CD4-positive, alpha-beta T cell treated with Interferon gamma for 1 hour (primary cell): ENCODE measurements at places on chromosomes 7 and 10.
A peak's percentile ranks its signal among the peaks of the same experiment; 100 is the strongest.

DNA sequence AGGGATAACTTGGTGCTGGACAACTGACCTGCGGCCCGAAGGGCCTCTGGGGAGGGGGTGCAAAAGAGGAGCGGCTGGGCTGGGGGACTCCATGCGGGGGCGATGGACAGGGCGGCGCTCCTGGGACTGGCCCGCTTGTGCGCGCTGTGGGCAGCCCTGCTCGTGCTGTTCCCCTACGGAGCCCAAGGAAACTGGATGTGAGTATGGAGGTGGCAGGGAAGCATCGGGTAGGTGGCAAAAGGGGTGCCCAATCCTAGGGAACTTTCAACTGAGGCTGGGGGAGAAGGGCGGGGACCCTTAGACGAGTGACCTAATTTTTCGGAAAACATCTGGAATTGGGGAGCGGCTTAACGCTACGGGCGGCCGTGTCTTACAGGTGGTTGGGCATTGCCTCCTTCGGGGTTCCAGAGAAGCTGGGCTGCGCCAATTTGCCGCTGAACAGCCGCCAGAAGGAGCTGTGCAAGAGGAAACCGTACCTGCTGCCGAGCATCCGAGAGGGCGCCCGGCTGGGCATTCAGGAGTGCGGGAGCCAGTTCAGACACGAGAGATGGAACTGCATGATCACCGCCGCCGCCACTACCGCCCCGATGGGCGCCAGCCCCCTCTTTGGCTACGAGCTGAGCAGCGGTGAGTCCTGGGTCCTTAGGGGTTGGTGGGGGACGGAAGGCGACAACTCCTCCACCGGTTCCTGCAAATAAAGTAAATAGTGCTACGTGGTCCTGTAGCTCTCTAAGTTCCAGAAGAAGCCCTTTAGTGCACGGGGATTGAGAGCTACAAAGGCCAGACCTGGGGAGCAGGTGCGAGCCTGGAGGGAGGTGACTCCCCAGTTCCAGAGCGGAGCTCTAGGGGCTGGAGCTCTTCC is 622 bp downstream of the WNT16 start:
- DNase-seq, result peak; percentile 13

- DNase-seq, result no peak
Measured at GRCh38 chr10:60123668-60124067, 217.3 kb upstream of the CCDC6 start.

- no peak for DNase-seq
Measured at GRCh38 chr10:117320050-117320665, 55.1 kb downstream of the PDZD8 start.

- DNase-seq, result no peak
Measured at GRCh38 chr10:17043586-17043985, 86.0 kb downstream of the CUBN start.

- no peak for DNase-seq
Measured at GRCh38 chr10:1607466-1607865, 129.9 kb downstream of the ADARB2 start.

- no peak for DNase-seq
Measured at GRCh38 chr10:1366811-1367425, 310.7 kb downstream of the WDR37 start.

DNA sequence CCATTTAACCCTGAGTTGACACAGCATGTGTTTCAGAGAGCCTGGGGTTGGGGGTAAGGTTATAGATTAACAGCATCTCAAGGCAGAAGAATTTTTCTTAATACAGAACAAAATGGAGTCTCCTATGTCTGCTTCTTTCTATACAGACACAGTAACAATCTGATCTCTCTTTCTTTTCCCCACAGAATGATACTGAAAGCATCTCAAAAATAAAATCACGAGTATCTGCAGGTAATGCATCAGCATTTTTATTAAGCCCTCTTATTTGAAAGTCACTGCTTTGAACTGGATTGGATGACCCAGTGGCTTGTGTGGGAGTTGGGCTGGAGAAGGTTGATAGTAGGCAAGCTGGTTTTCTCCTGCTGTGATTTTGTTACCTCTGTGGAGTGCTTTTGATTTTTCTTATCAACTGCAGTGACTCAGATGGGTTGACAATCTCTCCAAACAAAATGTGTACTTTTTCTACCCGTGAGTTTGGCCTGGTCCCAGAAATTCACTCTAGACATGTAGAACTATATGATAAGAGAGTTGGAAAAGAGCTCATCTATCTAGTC is 253.5 kb upstream of the PRKCQ start:
- no peak for DNase-seq

- no peak for DNase-seq
Measured at GRCh38 chr7:95482424-95482823, 3.3 kb upstream of the ASB4 start.

DNA sequence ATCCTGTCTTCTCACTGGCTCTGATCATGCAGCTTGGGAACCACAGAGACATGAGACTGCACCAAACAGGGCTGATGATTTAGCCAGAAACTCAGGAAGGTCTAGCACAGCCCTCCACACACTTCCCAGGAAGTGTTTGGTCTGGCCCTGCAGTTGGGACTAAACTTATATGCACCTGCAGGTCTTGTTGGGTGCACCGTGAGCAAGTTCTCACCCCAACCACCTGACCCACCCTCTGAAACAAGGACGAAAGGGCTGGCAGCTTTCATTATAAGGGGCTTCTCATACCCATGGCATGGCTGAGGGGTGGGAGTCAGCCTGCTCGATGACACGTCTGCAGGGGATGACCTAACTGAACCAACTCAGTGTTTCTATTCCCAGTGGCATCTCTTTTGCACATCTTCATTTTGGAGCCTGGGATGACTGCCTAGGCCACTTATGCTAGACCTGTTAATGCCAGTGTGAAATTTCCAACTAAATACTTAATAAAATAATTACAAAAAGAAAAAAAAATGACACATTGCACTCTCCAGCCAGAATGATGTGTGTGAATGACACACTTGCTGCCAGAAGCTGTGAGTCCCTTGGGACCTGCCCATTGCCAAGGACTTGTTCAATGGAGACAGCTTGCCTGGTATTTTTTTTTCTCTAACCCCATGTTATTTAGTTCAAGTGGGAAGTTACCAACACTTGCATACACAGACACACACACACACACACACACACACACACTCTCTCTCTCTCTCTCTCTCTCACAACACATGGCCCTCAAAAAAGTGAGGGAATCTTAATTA is 102.6 kb downstream of the NEURL1 start:
- DNase-seq, result no peak

DNA sequence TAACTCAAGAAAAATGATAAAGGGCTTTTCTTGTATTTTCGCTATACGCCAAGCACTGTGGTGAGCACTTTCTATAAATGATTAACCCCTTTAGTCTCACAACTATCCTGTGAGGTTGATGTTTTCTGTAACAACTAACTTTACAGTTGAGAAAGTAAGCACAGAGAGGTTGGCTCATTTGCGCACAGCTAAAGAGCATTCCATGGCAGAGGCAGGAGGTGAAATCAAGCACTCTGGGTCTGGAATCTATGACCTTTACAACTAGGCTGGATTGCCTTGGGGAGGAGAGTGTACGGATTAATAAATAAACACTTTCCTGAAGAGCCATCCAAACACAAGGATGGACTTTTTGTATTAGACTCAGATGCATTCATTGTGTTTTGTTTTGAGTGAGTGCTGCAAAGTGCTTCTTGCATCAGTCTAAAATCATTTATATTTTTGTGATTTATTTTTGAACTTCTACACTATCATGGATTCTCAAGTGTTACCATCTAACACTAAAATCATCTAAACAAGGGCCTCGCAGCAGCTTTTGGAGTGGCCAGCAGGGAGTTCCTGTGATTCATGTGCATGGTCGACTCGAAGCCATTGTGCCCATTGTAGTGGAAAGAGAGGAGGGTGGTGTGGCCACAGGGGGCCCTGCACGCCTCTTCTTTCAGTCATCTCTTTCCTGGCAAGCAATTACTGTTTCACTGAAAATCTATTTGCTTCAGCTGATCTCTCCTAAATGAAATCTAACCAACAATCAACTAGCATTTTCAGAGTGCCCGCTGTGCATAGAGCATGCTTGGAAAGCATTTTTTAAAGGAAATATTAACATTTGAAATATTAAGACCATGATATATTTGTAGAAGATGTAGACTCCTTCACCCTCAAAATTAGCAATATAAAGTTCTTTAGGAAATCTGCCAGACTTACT is 633.4 kb upstream of the COBL start:
- no peak for DNase-seq

GRCh38 chr7:106430103-106430502 is 145.3 kb upstream of the NAMPT start:
- DNase-seq, result no peak

GRCh38 chr7:142508251-142508650 is 241.0 kb upstream of the PRSS1 start:
- no peak for DNase-seq

- DNase-seq, result no peak
Measured at GRCh38 chr7:100546129-100546925, 7.3 kb downstream of the AGFG2 start.

- no peak for DNase-seq
Measured at GRCh38 chr7:10706875-10707493, 266.7 kb upstream of the PHF14 start.

DNA sequence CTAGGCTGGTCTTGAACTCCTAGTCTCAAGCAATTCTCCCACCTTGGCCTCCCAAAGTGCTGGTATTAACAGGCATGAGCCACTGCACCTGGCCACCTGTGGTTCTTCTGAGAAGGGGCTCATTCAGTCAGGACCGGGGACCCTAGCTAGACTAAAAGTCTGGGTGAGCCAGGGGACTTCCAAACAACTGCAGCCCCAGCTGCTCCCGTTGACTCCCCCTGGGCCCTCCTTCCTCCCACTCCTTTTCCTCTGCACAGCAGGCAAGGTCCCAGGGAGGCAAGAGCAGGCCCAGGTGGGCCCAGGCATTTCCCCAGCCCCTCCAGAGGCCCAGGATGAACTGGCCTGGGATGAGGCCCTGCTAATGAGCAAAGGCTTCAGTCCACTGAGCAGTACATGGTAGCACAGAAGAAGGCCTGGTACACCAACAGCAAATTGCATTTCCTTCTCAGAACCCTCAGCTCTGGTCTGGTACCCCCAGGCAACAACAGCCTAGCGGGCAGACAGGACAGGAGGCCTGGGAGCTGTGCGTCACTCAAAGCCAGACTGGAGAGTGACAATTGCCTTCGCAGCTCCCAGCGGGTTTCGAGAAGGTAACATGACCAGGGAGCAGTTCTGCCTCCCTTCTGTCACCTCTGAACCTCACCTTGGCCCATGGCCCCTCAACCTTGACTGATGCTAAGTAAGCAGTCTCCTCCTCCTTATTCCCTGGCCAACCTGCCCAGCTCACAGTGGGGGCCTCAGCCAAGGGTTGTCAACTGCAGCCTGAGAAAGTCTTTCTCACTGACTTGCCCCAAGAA is 30.7 kb upstream of the HSPA12A start:
- DNase-seq, result no peak

DNA sequence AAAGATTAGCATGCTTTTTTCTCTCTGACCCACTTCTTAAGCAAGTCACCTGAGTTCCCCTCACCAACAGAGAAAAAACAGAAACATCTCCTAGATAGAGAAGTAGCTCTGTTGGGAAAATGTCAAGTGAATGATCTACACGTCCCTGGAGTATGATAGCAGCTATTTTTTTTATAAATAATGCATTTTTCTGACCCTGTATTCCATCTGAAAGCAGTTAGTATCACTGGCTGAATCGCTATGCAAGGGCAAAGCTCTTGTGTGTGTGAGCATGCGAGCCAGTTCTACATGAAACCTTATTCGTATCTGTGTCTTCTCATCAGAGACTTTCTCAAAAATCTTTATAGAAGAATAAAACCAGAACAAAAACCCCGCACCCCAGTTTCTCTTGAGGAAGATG is 8.2 kb downstream of the ANKMY2 start:
- DNase-seq, result no peak

DNA sequence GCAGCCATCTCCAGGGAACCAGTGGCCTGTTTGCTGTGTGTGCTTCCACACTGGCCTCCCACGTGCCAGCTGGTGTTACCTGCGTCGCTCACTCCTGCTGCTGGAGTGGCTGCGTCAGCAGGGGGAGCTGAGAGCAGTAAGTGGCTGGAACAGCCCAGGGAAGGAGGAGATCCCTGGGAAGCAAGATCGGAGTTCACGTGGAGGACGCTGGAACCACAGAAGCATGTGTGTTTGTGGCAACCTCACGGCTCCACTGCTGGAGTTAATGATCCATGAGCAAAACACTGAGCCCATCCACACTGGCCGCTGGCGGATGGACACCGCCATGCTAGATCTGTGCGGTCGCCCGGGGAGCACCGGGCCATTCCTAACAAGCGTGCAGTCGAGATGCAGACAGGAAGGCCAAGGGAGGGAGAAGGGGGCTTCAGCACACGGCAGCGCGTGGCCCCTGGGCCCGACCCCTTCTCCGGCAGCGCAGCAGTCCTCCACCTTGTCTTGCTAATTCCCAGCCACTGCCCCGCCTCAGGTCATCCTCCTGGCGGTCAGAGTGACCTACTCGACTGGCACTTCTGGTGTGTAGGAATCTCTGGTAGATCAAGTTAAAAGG is 68.5 kb upstream of the EEPD1 start:
- DNase-seq, result no peak

DNA sequence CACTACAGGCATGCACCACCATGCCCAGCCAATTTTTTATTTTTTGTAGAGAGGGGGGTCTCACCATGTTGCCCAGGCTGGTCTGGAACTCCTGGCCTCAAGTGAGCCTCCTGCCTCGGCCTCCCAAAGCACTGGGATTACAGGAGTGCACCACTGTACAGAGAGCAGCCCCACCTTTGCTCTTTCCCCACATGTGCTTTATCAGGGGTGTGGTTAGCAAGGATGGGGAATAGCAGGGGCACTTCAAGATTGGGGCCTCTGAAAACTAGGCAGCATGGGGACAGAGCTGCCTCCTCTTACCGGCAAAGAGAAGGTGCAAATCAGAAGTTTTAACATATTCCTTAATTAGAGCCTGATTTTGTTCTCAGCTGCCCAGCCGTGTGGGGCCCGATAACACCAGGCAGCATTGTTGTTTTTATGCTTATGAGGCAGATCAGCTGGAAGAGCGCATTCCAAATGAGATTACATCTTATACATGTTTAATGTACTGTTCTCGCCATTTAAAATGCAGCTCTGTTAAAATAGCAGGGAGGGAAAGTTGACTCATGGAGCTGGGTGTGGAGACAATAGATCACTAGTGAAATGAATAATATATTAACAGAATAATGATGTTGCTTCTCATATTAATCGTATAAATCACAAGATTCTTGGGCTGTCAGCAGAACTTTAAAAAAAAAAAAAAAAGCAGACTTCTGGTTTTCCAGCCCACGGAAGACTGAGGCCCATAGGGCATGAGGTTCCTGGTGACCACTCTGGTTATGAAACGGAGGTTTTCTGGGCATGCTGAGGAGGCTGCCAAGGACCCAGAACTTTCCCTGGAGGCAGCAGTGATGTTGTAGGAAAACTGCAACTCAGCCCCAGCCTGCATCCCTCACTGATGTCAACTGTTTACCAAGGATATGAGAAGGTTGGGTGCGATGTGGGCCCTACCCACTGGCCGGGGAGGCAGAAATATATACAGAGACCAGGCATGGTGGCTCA is 62.5 kb downstream of the TMEM130 start:
- no peak for DNase-seq

- peak; percentile 46 for DNase-seq
Measured at GRCh38 chr10:102419269-102420180, 940 bp upstream of the PSD start.

GRCh38 chr7:70237831-70238575 is 639.7 kb downstream of the AUTS2 start:
- peak; percentile 11 for DNase-seq
